Stimulated activated CD8-positive, alpha-beta memory T cell treated with anti-CD3 and anti-CD28 coated beads, Interleukin-7, amount 100 ng/mL, for 1 hour (primary cell): ENCODE measurements at places on chromosomes 3 and 15.

GRCh38 chr3:130342821-130343661 is 2.4 kb upstream of the COL6A5 start:
- DNase-seq: no peak

- DNase-seq: no peak
These were observed 176.9 kb downstream of the BBX start for GRCh38 chr3:107699682-107700081.

DNA sequence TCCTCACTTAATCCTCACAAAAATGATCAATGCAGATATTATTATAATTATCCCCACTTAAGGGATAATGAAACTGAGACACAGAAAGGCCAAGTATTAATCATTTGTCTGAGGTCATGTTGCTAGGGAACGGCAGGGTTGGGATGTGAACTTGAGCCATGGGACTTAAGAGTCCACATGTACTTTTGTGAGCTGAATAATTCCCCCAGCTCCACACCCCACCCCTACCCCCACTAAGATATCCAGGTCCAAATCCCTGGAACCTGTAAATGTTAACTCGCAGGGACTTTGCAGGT is 290.5 kb upstream of the GADL1 start:
- DNase-seq: no peak

DNA sequence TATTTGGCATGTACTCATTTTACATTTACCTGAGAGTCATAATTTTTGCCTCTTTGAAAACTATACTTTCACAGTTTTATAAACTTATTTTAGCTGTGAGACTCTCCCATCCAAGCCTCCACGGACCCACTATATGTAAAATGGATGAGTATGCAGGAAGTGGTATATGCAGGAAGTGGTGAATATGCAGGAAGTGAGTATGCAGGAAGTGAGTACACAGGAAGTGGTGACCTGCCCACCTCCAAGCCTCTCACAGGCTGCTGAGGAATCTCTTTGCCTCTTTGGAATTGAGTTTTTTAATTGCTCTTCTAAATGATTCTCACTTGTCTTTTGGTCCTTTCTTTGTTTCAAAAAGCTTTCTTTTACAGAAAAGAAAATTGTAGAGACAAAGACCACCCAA is 85.2 kb downstream of the KBTBD8 start:
- no peak for DNase-seq

DNA sequence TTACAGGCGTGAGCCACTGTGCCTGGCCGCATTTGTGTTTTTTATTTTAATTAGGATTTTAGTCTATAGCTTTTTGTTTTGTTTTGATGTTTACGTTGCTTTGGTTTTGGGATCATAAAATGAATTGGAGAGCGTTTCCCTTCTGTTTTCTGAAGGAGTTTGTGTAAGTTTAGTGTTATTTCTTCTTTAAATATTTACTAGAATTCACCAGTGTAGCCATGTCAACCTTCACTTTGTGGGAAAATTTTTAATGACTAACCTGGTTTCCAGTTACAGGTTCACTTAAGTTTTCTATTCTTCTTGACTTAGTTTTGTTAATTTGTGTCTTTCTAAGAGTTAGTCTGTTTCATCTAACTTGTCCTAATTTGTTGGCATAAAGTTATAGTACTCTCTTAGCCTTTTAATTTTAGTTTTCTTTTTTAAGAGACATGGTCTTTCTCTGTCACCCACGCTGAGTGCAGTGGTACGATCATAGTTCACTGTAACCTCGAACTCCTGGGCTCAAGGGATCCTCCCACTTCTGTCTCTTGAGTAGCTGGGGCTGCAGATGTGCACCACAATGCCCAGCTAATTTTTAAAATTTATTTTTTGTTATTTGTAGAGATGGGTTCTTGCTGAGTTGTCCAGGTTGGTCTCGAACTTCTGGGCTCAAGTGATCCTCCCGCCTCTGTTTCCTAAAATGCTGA is 61.0 kb downstream of the CHD2 start:
- DNase-seq: no peak

GRCh38 chr3:48711727-48712126 is 5.3 kb downstream of the IP6K2 start:
- DNase-seq: no peak

GRCh38 chr15:80081390-80081789 is 21.9 kb downstream of the ZFAND6 start:
- DNase-seq: no peak
